AG10803 (cell line): ENCODE measurements at places on chromosomes 1 and 21.

GRCh38 chr1:21823206-21823979, 11.3 kb downstream of the LDLRAD2 start:
- DNase-seq = no peak

DNA sequence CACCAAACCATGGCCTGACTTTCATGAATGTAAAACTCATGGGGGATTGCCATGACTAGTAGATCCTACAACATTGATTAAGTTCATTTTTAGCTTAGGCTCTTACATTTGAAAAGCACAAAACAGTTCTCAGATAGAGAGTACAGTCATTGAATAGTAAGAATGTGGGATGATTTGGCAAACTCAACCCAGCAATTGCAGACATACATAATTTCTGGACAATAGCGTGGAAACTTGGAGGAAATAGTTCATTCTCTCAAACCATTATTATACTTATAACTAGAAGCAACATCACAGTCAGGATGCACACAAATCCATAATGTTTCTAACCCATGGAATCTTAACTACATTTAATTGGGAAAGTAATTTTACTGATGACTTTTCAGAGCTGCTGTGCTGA, 598.2 kb downstream of the LMO4 start:
- DNase-seq = no peak

GRCh38 chr1:212438831-212439237, 6.1 kb downstream of the NENF start:
- no peak for DNase-seq

DNA sequence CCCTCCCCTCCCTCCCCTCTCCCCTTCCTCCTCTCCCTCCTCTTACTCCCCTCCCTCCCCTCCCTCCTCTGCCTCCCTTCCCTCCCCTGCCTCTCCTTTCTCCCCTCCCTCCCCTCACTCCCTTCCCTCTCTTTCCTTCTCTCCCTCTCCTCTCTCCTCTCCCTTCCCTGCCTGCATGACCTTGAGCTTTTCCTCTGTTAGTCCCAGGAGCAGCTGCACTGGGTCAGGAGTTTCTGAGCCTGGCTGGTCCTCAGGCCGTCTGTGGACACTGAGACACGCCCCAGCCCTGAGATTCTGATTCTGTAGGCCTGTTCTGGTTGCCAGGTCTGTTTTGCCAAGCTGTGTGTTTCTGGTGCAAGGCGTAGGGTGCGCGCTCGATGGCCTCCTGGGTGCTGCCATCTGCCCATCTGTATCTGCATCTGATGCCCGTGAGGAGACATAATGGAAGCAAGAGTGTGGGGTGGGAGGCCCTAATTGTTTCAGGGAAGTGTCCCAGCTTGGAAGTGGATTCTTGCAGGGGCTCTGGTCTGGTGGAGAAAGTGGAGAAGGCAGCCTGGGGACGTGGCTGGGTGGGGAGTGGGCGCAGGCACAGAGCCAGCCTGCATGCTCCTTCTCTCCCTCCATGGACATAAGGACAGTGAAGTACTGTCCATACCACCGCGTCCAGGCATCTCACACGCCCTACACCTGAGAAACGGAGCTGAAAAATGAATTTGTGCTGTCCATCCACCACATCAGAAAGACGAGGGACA, 97.2 kb downstream of the WDR4 start:
- no peak for DNase-seq

GRCh38 chr1:61556631-61557030, 168.3 kb downstream of the TM2D1 start:
- no peak for DNase-seq

DNA sequence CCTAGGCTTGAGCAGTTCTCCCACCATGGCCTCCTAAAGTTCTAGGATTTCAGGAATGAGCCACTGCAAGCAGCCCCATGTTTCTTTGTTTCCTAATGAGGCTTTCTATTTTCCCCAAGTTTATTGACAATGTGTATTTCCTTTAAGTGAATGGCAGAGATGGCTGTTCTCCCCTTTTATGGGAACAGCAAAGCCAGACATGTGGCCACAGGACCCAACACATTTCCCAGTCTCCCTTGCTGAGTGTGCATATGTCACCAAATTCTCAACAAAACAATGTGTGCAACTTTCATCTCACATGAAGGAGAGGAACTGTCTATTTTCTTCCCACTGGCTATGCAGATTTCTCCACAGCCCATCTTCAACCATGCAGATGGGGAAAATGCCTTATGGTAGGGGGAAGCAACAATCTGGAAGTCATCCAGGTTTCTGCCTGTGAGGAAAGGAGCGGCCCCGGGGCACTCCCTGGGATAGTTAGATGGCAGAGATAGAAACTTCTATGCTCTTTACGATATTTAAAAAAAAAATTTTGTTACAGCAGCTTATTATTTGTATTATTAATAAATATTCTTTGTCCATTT, 28.6 kb upstream of the MAP10 start:
- DNase-seq = no peak

- DNase-seq = no peak
Measured at GRCh38 chr1:10795276-10796021, 997 bp downstream of the CASZ1 start.

- no peak for DNase-seq
Measured at GRCh38 chr1:224408294-224408590, 26.4 kb downstream of the WDR26 start.

DNA sequence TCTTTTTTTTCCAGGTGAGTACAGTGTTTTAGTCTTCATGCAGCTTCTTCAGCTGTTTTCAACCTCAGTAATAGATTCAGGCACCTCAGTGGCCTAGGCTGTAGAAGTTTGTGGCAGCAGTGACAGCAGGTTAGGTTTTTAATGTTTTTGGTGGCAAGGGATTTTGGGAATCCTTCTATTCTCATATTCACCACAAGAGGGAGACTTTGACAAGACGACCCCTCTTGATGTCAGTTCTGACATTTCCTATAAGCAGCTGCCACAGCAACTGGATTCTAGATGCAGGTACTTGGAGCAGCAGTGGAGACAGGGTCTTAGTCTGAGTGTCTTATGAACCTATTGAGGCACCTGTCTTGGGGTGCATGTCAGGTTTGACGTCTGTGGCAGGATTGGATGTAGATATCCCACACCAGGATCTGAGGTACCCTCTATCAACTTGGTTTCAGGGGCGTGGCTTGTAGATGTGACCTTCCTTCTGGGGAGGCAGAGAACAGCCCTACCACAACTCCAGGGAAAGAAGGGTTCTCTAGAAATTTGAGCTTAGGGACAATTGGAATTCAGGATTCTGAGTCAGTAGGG, 1104.2 kb upstream of the TMPRSS15 start:
- no peak for DNase-seq

- no peak for DNase-seq
Measured at GRCh38 chr1:4227986-4228385, 327.9 kb upstream of the C1orf174 start.

GRCh38 chr1:155195201-155196102, 12.2 kb downstream of the THBS3 start:
- DNase-seq = no peak

DNA sequence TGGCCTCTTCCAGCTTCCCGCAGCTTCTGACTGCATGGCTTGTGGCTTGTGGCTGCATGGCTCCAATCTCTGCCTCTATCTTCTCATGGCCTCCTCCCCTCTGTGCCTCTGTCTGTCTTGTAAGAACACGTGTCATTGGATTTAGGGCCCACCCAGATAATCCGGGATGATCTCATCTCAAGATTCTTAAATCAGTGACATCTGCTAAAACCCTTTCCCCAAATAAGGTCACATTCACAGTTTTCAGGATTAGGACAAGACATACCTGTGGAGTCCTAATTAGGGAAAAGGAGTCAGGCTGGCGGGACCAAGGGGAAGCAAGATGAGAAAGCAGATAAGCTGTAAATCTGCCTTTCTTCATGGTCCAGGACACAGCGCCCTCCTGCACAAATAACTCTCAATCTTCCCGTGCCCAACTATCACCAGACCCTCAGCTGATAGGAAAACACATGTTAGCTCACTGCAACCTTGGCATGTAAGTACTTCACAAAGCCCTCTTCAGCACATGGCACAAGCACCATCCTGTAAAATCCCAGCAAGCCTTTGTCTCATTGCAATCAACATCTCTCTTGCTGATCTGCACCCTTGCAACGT, 82.2 kb downstream of the SPSB1 start:
- DNase-seq = no peak

- no peak for DNase-seq
Measured at GRCh38 chr1:156165083-156165482, 11.7 kb downstream of the SEMA4A start.

DNA sequence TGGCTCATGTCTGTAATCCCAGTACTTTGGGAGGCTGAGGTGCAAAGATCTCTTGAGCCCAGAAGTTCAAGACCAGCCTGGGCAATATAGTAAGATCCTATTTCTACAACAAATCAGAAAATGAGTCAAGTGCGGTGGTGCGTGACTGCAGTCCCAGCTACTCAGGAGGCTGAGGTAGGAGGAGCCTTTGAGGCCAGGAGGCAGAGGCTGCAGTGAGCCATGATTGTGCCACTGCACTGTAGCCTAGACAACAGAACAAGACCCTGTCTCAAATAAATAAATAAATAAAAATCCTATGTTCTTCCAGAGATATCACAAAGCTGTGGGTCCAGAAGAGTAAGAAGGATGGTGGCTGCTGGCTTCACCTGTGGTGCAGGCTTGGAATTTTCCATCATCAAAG, 22.1 kb downstream of the CDA start:
- DNase-seq = no peak

GRCh38 chr1:182715531-182715930, 31.1 kb upstream of the RGS8 start:
- no peak for DNase-seq

DNA sequence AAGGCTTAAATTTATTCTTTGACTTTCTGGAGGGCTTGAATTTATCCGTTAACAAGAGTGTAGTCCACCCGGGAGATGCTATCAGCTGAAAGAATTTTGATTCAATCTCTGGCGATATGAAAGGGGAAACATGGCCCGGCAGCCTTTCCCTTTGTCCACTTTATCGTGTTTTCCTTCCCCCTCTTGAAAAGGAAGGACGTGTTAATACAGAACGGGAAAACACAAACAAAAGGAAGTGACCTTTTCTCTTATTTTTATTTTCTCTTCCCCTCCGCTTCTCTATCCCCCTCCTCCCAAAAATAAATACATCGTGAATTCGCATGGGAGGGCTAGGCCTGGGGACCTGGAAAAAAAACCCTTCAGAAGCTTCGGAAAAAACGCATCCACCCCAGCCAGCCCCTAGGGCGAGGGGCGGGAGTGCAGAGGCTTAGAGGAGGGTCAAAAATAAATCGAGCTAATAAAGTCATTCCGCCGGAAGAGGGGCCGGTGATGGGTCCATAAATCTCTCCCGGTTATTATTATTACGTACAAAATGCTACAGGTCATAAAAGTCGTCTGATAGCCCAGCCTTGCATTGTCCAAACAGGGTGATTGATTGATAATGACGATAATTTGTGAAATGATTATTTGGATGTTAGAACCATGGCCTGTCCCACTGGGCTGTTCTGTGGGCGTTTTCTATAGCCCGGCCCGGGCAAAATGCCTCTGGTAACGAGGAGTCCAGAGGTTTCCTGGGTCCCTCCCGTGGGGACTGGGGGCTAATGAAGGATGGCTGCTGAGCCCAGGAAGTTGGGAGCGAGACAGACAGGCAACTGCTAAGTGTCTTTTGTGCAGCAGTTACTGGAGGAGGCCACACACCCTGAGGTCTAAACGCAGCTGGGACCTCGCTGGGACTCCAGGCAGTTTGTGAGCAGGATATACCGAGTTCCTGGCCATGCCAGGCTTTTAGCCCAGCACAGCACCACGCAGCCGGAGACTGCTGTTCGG, 179.4 kb downstream of the PRDM16 start:
- DNase-seq = no peak

DNA sequence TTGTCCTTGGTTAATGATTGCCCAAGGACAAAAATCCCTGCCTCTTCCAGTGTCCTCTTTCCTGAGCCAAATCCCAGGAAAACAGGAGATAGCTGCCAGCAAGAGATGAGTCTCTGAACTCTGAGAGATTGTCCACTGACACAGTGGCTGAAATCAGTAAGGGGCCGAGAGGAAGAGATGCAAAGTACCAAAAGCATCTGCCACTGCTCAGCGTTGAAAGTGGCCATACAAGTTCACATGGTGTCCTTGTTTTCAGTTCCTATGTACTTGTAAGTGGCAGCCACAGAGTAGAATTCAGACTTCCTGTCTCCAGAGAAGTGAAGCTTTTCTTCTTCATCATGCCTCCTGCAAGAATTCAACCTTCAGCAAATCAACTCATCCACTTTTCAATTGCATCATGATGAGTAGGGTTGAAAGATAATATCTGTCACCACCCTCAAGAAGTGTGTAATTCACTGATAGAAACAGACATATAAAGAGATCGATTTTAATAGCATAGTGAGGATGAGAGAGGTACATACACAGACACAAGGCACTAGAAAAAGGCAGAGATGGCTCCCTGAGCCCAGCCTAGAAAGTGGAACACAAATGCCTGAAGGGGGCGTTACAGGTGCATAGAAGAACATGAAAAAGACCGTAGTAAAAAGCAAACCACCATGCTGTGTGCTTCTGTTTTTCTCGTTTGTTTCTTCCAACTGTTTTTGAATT, 185.8 kb downstream of the MRPL39 start:
- peak; percentile 33 for DNase-seq

DNA sequence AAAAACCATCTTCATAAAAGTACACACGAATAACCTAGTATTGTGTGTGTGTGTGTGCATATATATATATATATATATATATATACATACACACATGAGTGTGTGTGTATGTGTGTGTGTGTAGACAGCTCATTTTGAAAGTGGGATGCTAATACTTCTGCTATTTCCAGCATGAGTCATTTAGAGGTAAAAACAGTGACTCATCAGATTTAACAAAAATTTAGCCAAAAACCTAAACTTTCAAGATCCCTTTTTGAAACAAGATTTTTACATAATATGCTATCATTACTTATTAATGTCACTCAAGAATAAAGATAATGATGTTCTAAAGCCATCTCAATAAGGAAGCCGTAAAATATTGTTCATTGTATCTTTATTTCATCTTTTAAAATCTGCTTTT, 35.6 kb upstream of the ADGRL4 start:
- DNase-seq = peak; percentile 75

GRCh38 chr1:39348278-39348677, 143.2 kb upstream of the BMP8A start:
- DNase-seq = no peak

- no peak for DNase-seq
Measured at GRCh38 chr1:203308328-203308922, 3.1 kb downstream of the BTG2 start.

DNA sequence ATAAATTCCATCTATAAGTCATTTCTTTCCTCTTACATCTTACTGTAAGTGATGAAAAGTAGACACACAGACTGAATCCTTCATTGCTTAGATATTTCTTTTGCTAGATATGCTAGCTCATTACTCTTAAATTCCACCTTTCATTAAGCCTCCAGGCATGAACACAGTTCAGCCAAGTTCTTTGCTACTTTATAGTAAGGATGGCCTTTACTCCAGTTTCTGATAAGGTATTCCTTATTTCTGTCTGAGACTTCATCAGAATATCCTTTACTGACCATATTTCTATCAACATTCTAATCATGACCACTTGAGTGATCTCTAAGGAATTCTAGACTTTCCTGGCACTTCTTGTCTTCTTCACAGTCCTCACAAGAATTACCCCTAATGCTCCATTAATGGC, 191.7 kb upstream of the KCTD3 start:
- DNase-seq = peak; percentile 24

GRCh38 chr1:164785841-164786534, 227.0 kb downstream of the PBX1 start:
- DNase-seq = peak; percentile 61

GRCh38 chr1:225692517-225692879, 39.6 kb upstream of the ENAH start:
- no peak for DNase-seq
